Activated naive CD4-positive, alpha-beta T cell treated with anti-CD3 and anti-CD28 coated beads, Interleukin-2, amount 10 ng/mL, durations not matched to agents 7 days and 5 days (primary cell): ENCODE measurements at places on chromosomes 11 and 22.

GRCh38 chr11:68965901-68966853, 14.6 kb downstream of the MRGPRD start:
- H3K27ac ChIP-seq = peak overlapping the region; percentile 85
- peak; percentile 53 for DNase-seq
- peaks cover 4% of the 10 kb centered on the region for H3K36me3 ChIP-seq
- H3K4me3 ChIP-seq = no peak overlapping the region
- peaks cover 27% of the 10 kb centered on the region for H3K4me1 ChIP-seq

DNA sequence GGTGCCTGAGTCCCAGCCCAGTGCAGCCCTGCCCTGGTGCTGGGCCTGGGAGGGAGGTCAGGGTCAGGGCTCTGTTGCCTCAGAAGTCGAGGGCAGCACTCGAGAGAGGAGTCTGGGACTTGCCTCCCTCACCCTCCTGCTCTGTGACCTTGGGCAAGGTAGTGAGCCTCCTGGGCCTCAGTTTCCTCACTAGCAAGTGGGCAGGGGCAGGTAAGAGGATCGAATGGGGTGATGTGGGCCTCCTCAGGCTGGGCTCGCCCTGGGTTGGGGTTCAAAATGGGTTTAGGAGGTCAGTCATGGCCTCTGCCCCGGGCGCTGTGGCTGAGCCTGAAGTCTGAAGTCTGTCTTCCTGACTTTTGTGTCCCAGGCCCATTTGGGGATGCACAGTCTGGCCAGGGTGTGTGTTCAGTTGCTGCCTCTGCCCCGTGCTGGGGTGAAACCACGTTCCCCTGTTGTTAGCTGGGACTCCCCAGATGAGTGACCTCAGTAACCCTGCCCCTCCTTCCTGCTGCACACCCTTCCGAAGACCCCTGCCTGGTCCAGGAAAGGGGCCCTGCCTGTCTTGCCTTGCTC, 40.9 kb upstream of the CELSR1 start:
- H3K36me3 ChIP-seq = peaks cover 2% of the 10 kb centered on the region
- H3K4me1 ChIP-seq = peaks cover 68% of the 10 kb centered on the region
- H3K27ac ChIP-seq = peak overlapping the region; percentile 55
- DNase-seq = no peak
- peak overlapping the region; percentile 92 for H3K4me3 ChIP-seq

- H3K36me3 ChIP-seq = no peaks in the 10 kb centered on the region
- H3K4me3 ChIP-seq = no peak overlapping the region
- H3K27ac ChIP-seq = no peak overlapping the region
- no peaks in the 10 kb centered on the region for H3K4me1 ChIP-seq
- no peak for DNase-seq
These were observed 17.1 kb upstream of the VWA5A start for GRCh38 chr11:124098141-124098540.

GRCh38 chr11:47186076-47186699, at the start of gene PACSIN3:
TSS of gene PACSIN3 (minus strand) at chr11:47186434. CDS start at chr11:47182727, 3,707 bp downstream.
- DNase-seq = peak; percentile 63
- peak within 1 kb of the TSS; percentile 71 for H3K4me3 ChIP-seq
- peaks cover 12% of the 10 kb centered on the region for H3K4me1 ChIP-seq
- H3K27me3 ChIP-seq = peaks cover 61% of the 10 kb centered on the region
- no peaks in the 10 kb centered on the region for H3K36me3 ChIP-seq
- H3K27ac ChIP-seq = no peak within 1 kb of the TSS

DNA sequence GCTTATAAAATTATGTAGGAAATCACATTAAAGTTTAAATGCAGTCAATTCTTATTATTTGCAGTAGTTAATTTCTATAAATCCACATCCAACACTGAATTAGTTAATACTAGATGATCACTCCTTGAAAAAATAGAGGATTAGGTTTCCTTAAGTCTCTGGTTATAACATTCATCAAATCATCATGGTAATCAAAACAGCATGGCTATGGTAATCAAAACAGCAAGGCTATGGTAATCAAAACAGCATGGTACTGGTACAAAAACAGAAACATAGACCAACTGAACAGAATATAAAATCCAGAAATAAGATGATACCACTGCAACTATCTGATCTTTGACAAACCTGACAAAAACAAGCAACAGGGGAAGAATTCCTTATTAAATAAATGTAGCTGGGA, 814.6 kb upstream of the CCDC179 start:
- no peak overlapping the region for H3K4me3 ChIP-seq
- no peak for DNase-seq
- H3K36me3 ChIP-seq = no peaks in the 10 kb centered on the region
- no peaks in the 10 kb centered on the region for H3K4me1 ChIP-seq

DNA sequence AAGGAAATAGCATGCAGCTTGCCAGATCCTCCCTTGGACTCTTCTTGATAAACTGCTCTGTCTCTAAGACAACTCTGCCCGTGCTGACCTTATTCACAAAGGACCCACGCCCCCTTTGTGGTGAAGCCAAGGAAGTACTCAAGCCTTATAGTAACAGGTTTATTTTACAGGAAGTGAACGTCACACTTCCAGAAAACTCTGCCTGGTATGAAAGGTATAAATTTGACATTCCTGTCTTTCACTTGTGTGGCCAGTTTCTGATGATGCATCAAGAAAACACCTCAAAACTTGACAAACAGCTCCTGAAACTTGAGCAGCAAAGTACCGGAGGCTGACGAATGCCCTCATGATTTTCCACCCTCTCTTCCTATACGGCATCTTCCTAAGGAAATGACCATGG, 12.5 kb upstream of the PELI3 start:
- no peak overlapping the region for H3K4me3 ChIP-seq
- peaks cover 17% of the 10 kb centered on the region for H3K4me1 ChIP-seq
- peaks cover 20% of the 10 kb centered on the region for H3K27me3 ChIP-seq
- H3K27ac ChIP-seq = no peak overlapping the region
- DNase-seq = no peak

GRCh38 chr22:22938672-22939587, 51.3 kb downstream of the IGLL5 start:
- no peak overlapping the region for H3K27ac ChIP-seq
- H3K36me3 ChIP-seq = no peaks in the 10 kb centered on the region
- H3K4me3 ChIP-seq = no peak overlapping the region

DNA sequence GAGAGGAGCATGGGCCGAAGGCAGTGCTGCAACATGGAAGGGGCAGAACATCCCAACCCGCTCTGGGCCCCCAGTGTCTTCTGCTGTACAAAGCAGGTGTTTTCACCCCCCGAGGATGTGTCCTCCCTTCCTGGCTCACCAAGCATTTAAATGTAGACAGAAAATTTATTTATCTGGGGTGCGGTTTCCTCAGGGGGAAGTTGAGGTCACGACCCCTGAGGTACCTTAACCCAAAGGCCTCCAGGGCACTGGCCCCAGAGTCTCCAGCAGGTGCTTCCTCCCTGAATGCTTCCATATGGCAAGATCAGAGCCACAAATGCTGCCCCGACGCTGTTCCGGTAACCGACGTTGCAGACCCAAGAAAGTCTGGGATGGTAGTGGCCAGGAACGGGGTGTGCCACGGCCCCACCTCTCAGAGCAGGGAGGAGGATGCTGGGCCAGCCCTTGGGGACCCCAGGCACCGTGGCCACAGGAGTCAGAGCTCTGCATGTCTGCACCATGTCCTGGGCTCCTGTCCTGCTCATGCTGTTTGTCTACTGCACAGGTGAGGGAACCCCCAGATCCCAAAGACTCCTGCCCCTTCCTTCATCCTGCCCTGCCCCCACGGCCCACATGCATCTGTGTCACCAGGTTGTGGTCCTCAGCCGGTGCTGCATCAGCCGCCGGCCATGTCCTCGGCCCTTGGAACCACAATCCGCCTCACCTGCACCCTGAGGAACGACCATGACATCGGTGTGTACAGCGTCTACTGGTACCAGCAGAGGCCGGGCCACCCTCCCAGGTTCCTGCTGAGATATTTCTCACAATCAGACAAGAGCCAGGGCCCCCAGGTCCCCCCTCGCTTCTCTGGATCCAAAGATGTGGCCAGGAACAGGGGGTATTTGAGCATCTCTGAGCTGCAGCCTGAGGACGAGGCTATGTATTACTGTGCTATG, at the start of gene VPREB1:
Gene VPREB1 (plus strand): TSS at position 471 of the 935 bp plus-strand sequence. CDS start 28 bp downstream, at position 499.
- H3K4me3 ChIP-seq = no peak within 1 kb of the TSS
- H3K4me1 ChIP-seq = peaks cover 33% of the 10 kb centered on the region
- DNase-seq = no peak
- peak within 1 kb of the TSS; percentile 17 for H3K27ac ChIP-seq
- H3K27me3 ChIP-seq = peaks cover 43% of the 10 kb centered on the region

DNA sequence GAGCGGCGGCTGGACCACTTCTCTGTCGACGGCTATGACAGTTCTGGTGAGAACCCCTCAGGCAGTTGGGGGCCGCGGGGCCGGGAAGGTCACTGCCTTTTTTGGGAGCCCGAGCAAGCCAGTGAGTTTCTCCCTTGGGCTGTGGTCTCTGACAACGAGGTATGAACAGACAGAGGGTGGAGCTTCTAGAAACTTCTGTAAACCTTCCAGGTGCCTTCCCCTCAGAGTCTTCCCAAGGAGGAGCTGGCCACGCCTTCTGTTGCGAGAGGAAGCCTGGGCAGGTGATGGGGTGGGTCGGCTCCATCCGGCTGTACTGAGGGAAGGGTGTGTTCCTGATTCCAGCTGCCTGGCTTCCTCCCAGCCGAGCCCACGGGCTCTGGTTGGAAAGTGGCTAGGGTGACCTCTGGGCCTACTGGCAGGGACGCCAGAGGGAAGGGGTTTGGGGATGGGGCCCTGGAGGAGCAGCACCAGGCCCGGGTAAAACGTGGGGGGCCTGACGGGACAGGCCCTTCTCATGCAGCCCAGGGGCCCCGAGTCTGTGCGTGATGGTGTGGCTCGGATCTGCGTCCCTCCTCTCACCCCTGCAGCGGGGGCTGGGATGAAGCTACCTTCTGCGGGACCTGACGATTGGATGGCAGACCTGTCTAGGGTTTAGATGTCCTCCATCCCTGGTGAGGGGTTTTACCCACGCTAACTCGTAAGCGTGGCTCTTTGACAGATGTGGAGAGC, 110.8 kb downstream of the KCNQ1OT1 start:
- peaks cover 2% of the 10 kb centered on the region for H3K4me1 ChIP-seq
- H3K27ac ChIP-seq = no peak overlapping the region
- no peak overlapping the region for H3K4me3 ChIP-seq

GRCh38 chr11:95849087-95849825, 59.0 kb downstream of the CEP57 start:
- H3K4me1 ChIP-seq = no peaks in the 10 kb centered on the region
- H3K4me3 ChIP-seq = no peak overlapping the region
- peaks cover 2% of the 10 kb centered on the region for H3K36me3 ChIP-seq
- peak; percentile 43 for DNase-seq

DNA sequence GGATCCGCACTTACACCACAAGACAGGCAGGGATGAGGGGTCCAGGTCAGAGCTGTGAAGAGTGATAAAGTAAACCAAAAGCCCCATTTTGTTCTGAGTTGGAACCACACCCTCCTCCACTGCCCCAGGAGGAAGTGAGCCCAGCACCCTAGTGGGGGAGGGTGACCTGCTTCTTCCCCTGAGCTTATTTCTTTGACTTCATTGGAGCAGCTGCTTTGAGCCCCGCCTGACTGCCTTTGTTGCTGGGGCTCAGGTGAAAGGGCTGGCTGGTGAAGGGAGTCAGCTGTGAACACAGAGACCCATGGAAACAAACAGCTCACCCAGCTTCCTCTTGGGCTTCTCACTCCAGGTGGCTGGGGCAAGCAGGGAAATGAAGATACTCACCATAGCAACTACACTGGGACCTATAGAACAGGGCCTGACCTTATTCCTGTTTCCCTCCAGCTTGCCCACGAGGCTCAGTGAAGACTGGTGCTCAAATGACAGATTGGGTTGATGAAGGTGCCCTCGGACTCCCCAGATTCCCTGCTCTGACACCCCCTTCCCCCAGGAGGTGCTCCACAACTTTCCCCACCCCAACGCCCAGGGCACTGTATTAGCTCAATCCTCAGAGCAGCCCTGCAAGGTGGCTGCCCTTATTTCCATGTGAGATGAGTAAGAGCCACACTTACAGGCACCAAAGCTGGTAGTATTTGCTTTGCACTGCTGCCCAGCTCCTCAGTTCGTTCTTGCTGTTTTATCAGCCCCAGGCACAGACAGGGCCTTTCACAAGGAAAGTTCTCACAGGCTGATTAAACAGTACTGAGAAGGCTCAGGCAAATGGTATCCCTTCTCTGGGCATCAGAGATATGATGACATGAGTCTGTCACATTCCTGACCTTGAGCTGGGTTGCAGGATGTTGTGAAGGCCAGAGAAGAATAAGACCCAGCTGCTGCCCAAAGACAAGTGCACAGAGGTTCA, 2.4 kb downstream of the UCP2 start:
- DNase-seq = peak; percentile 94
- H3K4me3 ChIP-seq = peak overlapping the region; percentile 93
- no peaks in the 10 kb centered on the region for H3K27me3 ChIP-seq
- H3K4me1 ChIP-seq = peaks cover 68% of the 10 kb centered on the region
- peak overlapping the region; percentile 97 for H3K27ac ChIP-seq

- no peaks in the 10 kb centered on the region for H3K27me3 ChIP-seq
- H3K4me1 ChIP-seq = peaks cover 50% of the 10 kb centered on the region
- no peak for DNase-seq
- H3K27ac ChIP-seq = peak overlapping the region; percentile 72
- H3K4me3 ChIP-seq = peak overlapping the region; percentile 82
- peaks cover 18% of the 10 kb centered on the region for H3K36me3 ChIP-seq
These were observed 830 bp downstream of the ACAT1 start for GRCh38 chr11:108122166-108122628.

GRCh38 chr11:132851247-132851646, 681.1 kb downstream of the OPCML start:
- no peaks in the 10 kb centered on the region for H3K36me3 ChIP-seq
- H3K27ac ChIP-seq = no peak overlapping the region
- H3K4me1 ChIP-seq = no peaks in the 10 kb centered on the region
- H3K4me3 ChIP-seq = no peak overlapping the region
- DNase-seq = no peak

DNA sequence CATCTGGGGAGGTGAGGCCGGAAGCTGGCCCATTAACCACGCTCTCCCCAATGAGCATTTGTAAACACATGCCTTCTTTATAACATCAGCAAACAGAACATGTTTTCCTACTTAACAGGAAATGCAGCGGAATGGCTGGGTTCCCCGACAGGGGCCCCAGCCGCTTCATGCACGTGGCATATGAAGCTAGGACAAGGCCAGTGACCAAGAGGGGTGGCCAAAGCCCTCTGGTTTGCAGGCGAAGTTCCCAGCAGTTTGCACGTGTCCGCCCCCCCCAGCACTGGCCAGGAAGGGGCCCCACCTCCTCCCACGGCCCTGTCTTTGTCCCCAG, 38.7 kb upstream of the LINC01488 start:
- no peak overlapping the region for H3K27ac ChIP-seq
- DNase-seq = no peak
- no peak overlapping the region for H3K4me3 ChIP-seq
- H3K27me3 ChIP-seq = peaks cover 47% of the 10 kb centered on the region

GRCh38 chr22:21666786-21667185, 974 bp downstream of the PPIL2 start:
- peak overlapping the region; percentile 98 for H3K27ac ChIP-seq
- H3K36me3 ChIP-seq = peaks cover 14% of the 10 kb centered on the region
- DNase-seq = no peak

GRCh38 chr11:14886513-14886912, 5.5 kb downstream of the CYP2R1 start:
- no peak overlapping the region for H3K27ac ChIP-seq
- no peak overlapping the region for H3K4me3 ChIP-seq
- peaks cover 45% of the 10 kb centered on the region for H3K4me1 ChIP-seq
- peaks cover 49% of the 10 kb centered on the region for H3K36me3 ChIP-seq

- H3K4me1 ChIP-seq = peaks cover 21% of the 10 kb centered on the region
- no peaks in the 10 kb centered on the region for H3K27me3 ChIP-seq
- no peak overlapping the region for H3K4me3 ChIP-seq
- no peak for DNase-seq
These were observed 22.9 kb upstream of the CHRM4 start for GRCh38 chr11:46414466-46414796.
